Stimulated activated naive B cell treated with anti-CD40 and anti-IgM and Interleukin-4, amounts not matched to agents 10 μg/mL and 1 μg/mL and 100 μg/mL, for 72 hours (primary cell): ENCODE measurements at places on chromosomes 13 and 19.

DNA sequence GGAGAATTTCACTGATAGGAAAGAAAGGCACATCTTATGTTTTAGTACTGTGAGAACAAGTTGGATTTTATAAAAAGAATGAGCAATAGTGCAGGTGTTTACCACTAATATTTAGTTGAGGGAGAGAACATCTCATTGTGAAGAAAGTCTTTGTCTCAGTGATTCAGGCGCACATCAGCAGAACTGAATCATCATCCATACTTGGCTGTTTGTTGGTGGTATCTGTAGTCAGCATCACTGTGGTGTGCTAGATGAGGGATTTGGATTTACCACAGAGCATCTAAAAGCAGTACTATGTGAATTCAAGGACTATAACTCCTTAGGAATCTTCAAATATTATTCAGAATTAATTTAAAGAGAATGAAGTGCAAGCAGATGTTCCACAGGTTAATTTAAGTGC lies 1380.5 kb upstream of the ATXN8OS start:
- DNase-seq = no peak

GRCh38 chr19:32457571-32458158 lies 52.1 kb downstream of the DPY19L3 start:
- DNase-seq = no peak

GRCh38 chr13:60538566-60538965 lies 141.5 kb downstream of the TDRD3 start:
- no peak for DNase-seq

- no peak for DNase-seq
Observed at GRCh38 chr13:110393761-110394160, 86.7 kb downstream of the COL4A2 start.

GRCh38 chr19:2602391-2603181 lies 99.9 kb downstream of the GNG7 start:
- DNase-seq = no peak

GRCh38 chr13:106986687-106987426 lies 418.9 kb upstream of the ARGLU1 start:
- no peak for DNase-seq

DNA sequence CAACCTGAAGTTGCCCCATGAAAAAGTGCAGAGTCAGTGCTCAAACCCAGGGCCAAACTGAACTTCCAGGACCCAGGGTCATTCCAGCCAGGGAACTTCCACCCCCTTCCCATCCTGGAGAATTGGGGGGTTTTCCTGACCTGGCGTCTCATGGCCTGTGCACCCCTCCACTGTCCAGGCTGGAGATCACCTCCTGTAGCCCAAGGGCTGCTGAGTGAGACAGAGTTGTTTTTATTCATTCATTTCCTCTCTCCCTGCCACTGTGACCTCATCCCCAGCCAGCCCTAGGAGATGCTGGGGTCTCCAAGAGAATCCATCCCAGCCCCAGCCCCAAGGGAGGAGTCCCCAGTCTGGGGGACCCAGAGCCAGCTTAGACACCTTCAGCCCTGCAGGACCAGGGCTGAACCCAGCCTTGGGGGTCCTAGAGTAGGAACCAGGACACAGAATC lies 4.2 kb downstream of the FCHO1 start:
- DNase-seq = no peak

DNA sequence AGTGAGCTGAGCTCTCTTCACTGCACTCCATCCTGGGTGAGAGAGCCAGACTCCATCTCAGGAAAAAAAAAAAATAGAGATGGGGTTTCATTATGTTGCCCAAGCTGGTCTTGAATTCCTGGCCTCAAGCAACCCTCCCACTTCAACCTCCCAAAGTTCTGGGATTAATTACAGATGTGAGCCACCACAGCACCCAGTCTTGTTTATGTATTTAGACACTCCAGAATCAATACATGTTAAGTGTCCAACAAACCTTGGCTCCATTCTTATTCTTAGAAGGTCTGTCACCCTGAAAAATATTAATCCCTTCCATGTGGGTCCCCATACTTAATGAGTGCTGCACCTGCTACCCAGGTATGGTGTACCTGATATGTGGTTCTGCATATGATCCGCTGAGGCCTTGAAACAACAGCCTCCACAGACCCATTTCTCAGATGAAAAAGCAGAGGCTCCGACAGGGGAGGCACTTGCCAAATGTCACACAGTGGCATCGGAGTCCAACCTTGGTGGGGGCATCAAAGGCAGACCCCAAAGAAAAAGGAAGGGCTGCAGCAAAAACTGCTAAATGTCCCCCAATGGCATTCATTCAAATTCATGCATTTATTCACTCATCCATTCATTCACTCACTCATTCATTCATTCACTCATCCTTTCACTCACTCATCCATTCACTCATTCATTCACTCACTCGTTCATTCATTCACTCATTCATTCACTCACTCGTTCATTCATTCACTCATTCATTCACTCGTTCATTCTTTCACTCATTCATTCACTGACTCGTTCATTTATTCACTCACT lies 16.7 kb downstream of the TICAM1 start:
- no peak for DNase-seq

DNA sequence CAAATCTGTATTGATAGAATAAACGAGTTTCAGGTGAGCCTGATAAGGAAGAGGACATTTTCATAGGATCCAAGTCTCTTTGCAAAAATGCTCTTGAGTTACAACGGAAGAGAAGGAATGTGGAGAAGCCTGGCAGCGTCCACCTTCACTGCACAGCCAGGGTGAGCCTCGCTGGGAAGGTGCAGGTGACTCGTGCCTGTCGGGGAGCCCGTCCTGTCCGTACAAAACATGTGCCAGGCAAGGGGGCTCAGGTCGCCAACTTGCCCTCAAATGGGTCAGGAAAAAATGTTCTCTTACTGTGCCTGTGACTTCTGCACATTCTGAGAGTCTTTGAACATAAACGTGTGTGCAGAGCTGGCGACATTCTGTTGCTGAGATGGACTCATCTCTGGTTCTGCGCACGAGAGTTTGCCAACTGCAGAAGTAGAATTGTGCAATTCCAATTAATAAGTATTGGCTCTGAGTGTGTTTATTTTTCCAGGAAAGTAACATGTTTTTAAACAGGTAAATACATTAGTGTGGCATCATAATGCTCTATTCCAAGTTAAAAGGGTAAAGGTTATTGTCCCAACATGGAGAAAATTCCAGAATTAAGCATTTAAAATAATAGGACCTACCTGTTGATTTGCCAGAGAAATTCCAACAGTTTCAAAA lies 28.6 kb downstream of the NAXD start:
- DNase-seq = no peak

DNA sequence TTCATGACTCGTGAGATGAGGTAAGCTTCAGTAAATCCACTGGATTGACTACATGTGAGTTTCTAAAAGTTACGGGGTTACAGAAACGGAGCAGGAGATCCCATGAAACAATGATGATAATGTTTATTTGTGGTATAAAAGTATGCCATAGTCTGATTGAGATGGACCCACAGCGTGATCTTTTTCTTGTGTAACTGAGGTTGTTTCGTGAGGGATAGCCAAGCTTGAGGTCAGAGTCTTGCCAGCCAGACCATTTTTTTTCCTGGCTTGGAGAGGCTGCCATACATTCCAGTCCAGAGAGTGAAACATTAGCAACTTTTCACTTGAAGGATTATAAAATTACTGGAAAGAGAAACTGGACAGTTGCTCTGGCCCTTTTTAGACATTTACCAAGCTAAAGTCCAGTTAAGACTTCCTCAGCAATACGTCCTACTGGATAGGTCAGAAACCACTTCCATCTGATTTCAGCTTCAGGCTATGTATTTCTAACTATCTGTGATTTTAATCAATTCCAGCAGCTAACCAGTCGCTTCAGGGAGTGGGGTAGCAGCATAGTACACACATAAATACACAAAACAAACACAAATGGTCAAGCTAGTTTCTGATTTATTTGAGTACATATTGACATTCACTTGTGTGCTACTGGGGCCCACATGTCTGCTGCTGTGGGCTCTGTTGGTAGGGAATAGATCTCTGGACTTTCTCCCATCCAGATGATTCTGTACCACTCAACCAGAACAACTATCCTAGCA lies 194.6 kb downstream of the POSTN start:
- no peak for DNase-seq

- no peak for DNase-seq
Observed at GRCh38 chr13:50359041-50359367, 343.8 kb downstream of the KCNRG start.

DNA sequence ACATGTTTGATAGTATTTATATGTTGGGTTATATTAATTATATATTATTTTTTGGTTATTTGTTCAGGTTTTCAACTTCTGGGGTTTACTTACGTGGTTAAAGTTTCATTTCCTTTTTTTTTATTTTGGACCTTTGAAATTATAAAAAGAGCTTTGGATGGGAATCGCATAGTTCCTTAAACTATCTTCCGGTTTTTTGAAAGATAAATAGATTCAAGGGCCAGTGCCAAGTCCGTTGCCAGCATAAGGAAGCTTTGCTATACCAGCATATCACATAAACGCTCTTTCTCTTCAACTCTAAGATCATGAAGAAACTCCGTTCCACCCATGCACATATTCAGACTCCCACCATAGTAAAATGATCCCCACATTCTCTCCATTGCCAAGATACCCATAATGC lies 7.4 kb upstream of the OXGR1 start:
- no peak for DNase-seq

DNA sequence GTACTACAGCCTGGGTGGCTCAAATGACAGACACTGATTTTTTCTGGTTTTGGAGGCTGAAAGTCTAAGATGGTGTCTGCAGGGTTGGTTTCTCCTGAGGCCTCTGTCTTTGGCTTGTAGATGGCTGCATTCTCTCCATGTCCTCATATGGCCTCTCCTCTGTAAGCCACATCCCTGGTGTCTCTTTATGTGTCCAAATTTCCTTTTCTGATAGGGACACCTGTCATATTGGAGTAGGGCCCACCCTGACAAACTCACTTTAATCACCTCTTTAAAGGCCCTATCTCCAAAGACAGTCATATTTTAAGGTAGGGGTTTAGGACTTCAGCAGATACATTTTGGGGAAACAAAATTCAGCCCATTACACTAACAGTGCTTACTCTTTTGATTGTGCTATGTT lies 32.0 kb upstream of the WASF3 start:
- no peak for DNase-seq

GRCh38 chr13:98853771-98854221 lies 101.3 kb upstream of the SLC15A1 start:
- peak; percentile 19 for DNase-seq

GRCh38 chr19:17766543-17767131 lies 15.4 kb downstream of the FCHO1 start:
- DNase-seq = no peak

DNA sequence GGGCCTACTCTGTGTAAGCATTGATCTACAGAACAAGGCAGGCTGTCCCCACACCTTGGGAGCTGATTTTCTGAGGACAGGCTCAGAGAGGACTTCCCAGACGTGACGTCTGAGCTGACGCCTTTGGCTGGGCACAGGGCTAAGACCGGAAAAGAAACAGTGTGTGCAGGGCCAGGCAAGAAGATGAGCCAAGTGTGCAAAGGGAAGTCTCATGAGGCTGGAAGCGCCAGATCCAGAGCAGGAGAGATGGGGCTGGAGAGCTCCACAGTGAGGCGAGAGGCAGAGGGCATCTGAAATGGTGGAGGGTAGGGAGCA lies 12.7 kb downstream of the IGLON5 start:
- no peak for DNase-seq

GRCh38 chr19:46571495-46571894 lies 29.6 kb upstream of the CALM3 start:
- DNase-seq = no peak

- no peak for DNase-seq
Observed at GRCh38 chr13:91313581-91313980, 33.9 kb upstream of the MIR17HG start.

DNA sequence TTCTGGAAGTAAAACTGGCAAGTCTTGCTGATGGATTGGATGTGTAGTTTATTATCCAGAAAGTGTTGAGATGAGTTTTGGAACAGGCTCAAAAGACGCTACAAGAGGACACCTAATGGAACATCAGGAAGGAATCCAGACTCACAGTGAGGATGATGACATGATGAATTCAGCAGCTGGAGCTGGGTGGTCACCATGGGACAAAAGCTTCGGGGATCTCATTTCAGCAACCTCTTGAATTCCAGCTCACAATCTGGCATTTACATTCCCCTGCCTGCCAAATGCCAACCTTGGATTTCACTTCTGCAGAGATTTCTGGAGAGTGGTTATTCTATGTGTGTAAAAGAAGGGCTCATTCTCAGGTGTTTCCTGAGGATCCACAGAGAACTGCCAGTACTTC lies 288.0 kb upstream of the TMTC4 start:
- no peak for DNase-seq

GRCh38 chr19:29525901-29526729 lies at the start of gene VSTM2B:
Gene VSTM2B, plus strand, starts transcription at chr19:29525994. Its CDS starts 590 bp downstream, at chr19:29526584.
- DNase-seq = no peak

- DNase-seq = no peak
Observed at GRCh38 chr13:94481941-94482340, 2.5 kb upstream of the DCT start.

GRCh38 chr19:38213911-38214625 lies 10.0 kb downstream of the DPF1 start:
- DNase-seq = peak; percentile 68

GRCh38 chr19:31555634-31556215 lies 206.5 kb upstream of the TSHZ3 start:
- no peak for DNase-seq

DNA sequence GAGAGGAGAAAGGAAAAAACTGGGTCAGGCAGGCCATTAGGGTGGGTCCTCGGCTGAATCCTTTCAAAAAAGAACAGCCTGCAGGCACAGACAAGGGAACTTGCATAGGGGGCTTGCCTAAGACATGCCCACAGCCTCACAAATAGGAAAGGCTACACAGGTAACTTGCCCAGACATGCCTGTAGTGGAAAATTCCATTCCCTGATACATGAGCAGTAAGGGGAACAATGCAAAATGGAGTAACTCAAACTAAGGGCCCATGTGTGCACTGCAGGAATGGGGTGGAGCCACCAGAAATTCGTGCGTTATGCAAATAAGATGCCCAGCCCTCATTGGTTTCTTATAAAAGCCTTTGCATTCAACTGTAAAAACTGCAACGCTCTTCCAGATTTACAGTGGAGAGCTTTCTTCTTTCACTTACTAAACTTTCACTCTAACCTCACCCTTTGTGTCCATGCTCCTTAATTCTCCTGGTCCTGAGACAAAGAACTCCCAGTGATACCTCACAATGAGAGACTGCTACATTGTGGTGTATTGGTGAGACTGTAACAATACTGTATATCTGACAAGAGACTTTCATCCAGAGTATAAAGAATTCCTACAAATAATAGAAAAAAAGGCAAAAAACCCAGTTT lies 59.5 kb upstream of the SLITRK1 start:
- no peak for DNase-seq

GRCh38 chr19:19297759-19298158 lies 22.6 kb downstream of the SUGP1 start:
- DNase-seq = no peak

- DNase-seq = no peak
Observed at GRCh38 chr13:30325668-30326067, 18.3 kb upstream of the KATNAL1 start.

DNA sequence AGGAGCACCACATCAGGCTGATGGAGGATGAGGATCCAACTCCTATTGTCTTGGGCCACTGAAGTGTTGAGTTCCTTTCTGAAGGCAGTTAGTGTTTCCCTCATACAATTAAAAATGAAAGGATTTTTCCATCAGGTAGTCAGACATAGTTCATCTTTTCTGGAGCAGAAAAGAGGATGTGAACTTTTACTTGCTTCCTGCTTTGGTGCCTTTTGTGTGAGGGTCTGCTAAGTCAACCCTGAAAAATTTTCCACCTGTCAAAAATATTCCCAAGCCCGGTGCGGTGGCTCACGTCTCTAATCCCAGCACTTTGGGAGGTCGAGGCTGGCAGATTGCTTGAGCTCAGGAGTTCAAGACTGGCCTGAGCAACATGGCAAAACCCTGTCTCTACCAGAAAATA lies 43.9 kb downstream of the RGCC start:
- DNase-seq = no peak

- no peak for DNase-seq
Observed at GRCh38 chr13:78785764-78786163, 126.8 kb upstream of the OBI1 start.
